ENCODE measurements at places on chromosomes 13 and 19.

DNA sequence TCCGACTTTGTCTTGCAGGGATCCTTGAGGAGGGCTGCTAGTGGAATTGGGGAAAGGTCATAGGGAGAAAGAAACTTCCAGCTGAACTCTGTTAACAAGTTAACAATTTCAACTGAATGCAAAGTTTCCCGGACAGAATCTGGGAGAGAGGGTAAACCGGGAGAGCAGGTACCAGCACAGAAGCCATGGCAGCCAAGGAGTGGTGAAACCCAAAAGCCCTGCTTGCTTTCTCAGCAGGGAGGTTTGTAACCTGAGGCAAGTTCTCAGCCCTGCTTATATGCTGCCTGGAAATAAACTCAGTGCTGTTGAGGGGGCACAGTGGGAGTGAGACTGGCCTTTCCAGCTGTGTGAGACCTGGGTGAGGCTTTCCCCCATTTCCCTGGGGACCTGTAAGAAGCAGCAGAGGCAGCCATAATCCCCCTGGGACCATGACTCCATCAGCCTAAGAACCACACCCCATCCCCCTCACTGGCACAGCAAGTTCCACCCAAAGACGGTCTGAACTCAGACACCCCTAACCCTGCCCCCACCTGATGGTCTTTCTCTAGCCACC is 84.0 kb downstream of the SUCLA2 start:
- no peak for DNase-seq

DNA sequence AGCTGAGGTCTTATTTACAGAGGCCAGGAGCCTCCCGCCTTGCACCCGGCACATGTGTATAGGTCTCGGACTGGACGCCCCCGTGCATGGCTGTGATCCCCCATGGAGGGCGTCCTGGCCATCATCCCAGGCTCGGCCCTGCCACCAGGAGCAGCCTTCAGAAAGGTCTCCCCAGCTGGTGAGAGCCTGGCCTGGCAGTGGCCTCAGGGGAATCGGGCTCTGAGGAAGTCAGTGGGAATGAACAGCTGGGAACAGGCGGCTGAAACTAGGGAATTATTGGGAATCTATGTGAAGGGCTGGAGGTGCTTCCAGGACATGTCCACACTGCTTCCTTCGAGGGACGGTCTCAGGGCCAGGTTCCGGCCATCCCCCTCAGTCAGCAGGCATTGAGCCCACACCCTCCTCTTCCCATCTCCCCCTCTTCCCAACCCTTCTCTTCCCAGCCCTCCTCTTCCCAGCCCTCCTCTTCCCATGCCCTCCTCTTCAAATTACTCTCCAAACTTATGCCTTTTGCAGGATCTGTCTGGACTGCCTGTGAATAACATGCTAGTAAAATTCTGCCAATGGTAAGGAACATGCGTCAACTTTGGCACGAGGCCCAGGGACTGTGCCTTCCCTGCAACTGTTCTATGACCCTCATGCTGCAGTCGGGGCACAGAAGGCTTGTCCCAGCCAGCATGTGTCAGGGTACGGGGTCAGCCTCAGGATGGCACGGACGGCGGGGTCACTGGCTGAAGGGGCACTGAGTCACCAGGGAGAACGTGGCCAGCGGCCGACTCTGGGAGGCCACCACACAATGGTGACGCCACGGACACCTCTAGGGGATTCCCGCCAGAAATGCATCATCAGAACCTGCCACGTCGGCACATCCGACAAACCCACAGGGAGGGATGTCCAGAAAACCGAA is 24.2 kb upstream of the C13orf46 start:
- no peak for DNase-seq

- no peak for DNase-seq
Observed at GRCh38 chr13:32676242-32676641, 90.0 kb downstream of the PDS5B start.

DNA sequence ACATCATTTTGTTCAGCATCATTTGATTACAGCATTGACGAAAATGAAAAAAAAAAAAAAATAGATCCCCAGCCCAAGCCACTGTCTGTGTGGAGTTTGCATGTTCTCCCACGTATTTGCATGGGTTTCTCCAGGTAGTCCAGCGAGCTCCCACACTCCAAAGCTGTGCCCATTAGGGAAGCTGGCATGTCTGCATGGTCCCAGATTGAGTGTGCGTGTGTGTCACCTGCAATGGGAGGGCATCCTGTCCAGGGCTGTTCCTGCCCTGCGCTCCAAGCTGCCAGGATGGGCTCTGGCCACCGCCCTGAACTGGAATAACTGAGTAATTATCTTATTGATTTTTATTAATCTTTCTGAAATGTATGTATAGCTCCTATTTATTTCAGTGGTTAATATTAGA is 88.6 kb downstream of the KLF12 start:
- DNase-seq = no peak

- peak; percentile 1 for DNase-seq
Observed at GRCh38 chr13:81874681-81875661, 1534.0 kb upstream of the SPRY2 start.

- no peak for DNase-seq
Observed at GRCh38 chr13:26186995-26187394, 35.1 kb downstream of the RNF6 start.

GRCh38 chr19:16893686-16893989 is 4.8 kb downstream of the F2RL3 start:
- DNase-seq = no peak

DNA sequence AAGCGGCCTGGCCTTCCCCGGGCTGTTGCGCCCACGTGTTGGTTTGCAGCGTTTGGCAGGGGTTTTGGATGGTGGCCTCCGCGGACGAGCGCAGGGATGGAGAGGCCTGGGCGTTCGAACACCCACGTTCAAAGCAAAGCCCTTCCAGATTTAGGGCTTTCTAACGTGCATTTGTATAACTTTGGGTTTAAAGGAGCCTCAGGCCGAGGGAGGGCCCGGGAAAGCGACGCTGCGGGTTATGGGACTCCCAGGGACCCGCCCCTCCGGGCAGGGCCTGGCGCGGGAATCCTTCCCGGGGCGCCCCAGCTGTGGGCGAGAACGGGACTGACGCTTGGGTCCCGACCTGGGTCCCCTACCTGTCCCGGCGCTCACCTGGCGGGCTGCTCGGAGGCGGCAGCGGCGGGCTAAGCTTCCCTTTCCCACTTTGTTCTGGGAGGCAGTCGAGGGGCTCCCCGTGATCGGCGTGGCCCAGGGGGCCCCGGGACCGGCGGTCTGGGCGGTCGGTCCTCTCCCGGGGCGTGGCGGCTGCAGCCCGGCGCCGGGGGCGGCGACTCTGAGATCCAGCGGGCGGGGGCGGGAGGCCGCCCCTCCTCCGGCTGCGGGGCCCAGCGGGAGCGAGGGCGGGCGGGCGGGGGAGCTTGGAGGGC is at the start of gene FBXO17:
Gene FBXO17 (minus strand): TSS at position 529 of the 647 bp plus-strand sequence. CDS start 25,423 bp downstream, outside the sequence.
- peak; percentile 89 for DNase-seq

GRCh38 chr13:26051657-26052311 is at the start of gene SHISA2:
Gene SHISA2 (minus strand): TSS chr13:26052016. CDS start chr13:26050975, 1,041 bp downstream.
- DNase-seq = peak; percentile 78

DNA sequence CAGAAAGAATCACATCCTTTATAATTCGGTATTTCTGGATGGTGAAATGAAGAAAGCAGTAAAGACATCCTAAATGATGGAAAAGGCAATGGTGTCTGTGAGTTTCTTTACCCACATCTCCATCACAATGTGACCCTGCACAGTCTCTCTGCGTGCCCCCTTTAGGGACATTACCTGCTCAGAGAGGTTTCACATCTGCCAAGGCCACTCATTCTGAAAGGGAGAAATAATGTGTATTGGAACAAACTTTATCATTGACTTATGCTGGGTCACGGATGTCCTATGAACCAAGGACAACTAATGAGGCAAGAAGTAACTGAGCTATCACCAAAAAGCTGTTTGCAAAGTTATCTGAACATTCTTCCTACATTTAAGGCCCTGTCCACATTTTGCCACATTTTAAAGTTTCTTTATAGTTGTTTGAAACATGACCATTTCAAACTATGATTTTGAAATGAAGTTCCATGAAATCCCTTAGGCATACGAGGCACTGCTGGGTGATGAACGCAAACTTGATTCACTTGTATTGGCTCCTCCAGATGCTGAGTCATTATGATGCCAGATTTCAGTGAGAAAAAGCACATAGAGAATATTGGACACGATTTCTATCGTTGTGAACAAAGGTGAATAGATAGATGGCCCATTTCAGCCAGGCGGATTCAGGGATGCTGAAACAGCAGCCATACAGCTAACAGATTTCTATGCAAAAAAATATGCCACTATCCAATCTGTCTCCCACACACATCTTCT is 63.5 kb upstream of the HMGB1 start:
- DNase-seq = peak; percentile 39

GRCh38 chr19:44851427-44851826 is 5.3 kb downstream of the NECTIN2 start:
- DNase-seq = no peak

GRCh38 chr13:77299587-77299986 is 27.3 kb downstream of the MYCBP2 start:
- DNase-seq = no peak

DNA sequence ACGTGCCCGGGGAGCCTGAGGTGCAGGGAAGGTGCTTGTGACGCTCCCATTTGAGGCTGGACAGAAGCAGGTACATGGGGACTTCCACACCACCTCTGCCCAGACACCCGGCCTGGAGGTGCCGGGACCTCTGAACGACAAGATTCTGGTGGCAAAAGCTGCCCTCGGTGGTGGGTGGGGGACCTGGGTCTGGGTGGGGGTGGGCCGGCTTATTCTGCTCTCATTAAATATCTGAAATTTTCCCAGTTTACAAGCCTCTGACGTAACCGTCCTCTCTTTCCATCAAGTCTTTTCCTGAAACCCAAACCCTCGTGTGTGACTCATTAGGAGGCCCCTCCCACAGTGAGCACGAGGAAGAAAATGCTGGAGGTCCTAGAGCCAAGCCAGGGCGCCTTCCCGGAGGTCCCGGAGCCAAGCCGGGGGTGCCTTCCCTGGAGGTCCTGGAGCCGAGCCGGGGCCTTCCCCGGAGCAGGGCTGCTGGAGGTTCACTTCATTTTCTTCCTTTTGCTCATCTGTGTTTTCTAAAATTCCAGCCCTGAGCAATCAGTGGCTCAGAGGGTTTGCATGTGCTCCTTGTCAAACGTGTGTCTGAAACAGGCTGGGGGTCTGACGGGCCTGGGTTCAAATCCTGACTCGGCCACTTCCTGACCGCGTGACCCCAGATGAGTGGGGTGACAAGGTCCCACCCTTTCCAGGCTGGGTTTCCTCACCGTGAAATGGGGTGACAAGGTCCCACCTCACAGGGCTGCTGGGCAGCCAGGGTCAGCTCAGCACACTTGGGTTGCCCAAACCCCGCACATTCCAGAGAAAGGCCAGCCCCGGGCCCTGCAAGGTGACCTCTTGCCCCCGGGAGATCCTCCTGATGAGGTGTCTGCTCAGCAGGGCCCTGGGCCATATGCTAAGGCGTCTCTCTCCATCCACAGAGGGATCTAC is 10.0 kb downstream of the CFD start:
- peak; percentile 69 for DNase-seq

DNA sequence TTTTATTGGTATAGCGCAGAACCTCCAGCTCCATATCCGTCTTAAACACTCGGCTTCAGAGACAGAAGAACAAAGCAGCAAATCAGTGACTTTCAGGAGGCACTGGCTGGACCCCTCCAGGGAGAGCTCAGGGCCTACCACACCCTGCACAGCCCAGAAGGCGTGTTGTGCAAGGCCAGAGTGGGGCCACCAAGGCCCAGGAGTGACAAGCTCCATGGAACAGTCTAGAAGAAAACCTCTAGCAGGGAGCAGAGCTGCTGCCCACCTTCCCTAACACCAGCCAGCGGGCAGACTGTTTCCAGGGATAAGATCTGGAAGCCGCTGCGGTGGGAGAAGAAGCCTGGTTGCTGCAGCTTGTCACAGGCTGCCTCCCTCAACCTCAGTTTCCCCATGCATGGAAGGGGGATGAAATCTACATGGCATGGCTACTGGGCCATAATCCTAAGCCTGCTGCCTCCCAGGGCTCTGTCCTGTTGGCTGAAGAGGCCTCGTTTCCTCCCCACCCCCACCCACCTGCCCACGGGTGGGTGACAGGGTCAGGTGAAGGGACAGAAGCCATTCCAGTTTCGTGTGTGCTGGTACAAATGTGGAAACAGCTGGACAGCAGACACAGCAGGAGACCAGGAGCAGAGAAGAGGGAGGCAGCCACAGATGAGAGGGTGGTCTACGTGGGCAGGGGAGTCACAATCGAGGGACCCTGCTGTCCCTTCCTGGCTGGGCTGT is 57.4 kb downstream of the PEPD start:
- no peak for DNase-seq

DNA sequence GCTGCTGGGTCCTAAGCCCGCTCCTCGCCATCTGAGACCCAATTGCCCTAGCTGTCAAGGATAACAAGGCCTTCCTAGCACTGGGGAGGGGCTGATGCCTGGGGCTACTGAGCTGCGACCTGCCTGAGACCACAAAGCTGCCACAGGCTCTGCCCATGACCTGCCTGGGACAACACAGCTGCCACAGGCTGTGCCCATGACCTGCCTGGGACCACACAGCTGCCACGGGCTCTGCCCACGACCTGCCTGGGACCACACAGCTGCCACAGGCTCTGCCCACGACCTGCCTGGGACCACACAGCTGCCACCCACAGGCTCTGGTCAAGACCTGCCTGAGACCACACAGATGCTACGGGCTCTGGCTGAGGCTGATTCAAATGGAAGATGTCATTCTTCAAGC is 54.8 kb downstream of the EPS15L1 start:
- DNase-seq = no peak

DNA sequence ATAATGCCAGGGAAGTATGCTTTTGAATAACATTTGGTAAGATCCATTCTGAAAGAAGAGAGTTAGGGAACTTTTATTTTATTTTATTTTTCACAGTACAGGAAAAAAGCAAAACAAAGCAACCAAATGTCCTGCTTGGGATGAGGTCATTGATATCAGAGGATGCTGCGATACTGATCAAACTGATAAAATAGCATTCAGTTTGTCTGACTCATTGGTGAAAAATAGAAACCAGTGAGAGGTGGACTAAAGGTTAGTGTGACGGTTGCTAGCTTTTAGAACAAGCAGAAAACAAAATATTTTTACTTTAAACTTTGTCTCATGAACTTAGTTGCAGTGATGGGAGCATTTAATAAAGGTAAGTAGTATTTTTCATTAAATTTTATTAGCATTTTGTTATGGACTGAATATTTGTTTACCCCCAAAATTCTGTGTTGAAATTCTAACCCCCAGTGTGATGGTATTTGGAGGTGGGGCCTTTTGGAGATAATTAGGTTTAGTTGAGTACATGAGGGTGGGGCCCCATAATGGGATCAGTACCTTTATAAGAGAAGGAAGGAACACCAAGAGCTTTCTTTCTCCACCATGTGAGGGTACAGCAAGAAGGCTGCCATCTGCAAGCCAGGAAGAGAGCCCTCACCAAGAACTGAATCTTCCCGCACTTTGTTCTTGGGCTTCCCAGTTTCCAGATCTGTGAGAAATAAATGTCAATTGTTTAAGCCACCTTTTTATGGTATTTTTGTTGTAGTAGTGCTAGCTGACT is 37.3 kb downstream of the ITGBL1 start:
- no peak for DNase-seq

DNA sequence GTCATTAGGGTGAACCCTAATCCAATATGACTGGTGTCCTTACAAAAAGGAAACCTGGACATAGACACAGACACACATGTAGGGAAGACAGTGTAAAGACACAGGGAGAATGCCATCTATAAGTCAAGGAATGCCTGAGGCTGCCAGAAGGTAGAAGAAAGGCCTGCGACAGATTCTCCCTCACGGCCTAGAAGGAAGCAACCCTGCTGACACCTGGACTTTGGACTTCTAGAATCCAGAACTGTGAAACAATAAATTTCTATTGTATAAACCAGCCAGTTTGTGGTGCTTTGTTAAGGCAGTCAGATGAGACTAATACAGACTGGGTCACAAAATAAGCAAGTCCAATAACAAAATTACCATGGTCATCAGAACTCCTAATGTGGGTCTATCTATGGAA is 120.4 kb downstream of the ENOX1 start:
- DNase-seq = no peak
